Occipital lobe (tissue), 3 donors: ENCODE measurements at places on chromosomes 12 and 14. TPM values are rescaled to one million over a fixed set of nuclear protein-coding genes. Genes with fewer than 3 reads are reported as not detected.
A peak's percentile ranks its signal among the peaks of the same experiment; 100 is the strongest.

DNA sequence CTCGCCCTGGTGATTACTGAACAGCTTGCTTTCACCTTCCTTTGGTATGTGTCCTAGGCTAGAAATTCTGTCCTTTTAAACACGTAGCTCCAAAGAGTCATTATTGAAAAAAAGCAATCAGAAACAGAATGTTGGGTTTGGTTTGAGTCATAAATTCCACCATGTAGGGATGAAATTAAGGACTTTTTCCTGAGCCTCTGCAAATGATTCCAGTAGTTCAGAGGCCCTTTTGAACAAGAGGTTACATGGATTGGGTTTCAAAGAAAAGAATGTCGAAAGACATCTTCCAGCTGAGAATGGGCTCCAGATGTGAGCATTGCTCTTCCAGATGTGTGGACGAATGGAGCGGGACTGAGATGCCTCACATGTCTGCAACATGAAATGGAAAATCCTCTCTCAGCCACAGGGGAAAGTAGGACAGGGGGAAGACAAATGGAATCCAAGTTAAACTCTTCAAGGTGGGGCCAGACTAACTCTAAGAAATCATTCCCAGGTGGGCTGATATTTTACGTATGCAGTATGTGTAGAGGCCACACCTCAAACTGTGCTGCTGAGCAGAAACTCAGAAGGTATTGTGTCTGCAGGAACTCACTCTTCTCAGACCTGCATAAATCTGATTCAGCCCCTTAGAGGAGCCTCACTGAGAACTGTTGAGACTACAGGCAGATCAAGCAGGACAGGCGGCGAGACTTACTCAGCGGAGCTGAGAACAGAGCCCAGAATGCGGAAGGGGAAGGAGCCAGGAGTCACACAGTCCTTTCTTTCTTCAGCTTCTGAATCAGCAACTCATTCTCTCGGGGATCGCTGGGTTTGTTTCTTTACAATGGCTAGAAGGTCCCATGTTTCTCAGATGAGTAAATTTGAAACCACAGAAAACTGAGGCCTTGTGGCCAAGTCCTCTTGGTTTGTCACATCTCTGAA, 23.3 kb upstream of the EMP1 start:
- peak; percentile 25 for DNase-seq

GRCh38 chr14:80325688-80326087, 114.4 kb upstream of the DIO2 start:
- no peak for DNase-seq

DNA sequence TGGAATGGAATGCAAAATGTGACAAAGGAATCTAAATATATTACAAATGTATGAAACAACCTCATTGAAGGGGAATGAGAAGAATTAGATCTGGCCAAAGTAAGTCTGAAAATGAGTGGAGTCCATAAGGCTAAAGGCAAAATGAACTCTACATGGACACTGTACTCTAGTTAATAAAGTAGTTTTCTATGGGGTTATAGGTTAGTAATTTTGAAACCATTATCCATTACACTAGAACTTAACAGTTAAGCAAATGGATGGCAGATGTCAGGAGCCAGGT, 222.1 kb downstream of the NUAK1 start:
- no peak for DNase-seq

GRCh38 chr12:66196806-66197205, 7.8 kb downstream of the IRAK3 start:
- DNase-seq, result no peak

- DNase-seq, result no peak
Measured at GRCh38 chr14:74843653-74844052, 32.3 kb downstream of the PROX2 start.

DNA sequence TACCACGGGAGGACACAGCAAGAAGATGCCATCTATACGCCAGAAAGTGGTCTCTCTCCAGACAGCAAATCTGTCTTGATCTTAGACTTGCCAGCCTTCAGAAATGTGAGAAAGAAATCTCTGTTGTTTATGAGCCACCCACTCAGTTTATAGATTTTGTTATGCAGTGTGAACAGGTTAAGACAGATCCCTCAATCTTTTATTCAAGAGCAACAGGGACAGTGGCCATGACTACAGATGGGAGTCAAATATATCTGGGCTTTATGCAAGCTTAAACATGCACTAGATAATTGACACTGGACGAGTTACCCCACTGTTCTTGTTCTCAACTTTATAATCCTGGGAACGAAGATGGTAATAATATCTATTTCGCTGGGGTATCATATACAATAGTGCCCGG, 288.7 kb downstream of the RPAP3 start:
- no peak for DNase-seq

DNA sequence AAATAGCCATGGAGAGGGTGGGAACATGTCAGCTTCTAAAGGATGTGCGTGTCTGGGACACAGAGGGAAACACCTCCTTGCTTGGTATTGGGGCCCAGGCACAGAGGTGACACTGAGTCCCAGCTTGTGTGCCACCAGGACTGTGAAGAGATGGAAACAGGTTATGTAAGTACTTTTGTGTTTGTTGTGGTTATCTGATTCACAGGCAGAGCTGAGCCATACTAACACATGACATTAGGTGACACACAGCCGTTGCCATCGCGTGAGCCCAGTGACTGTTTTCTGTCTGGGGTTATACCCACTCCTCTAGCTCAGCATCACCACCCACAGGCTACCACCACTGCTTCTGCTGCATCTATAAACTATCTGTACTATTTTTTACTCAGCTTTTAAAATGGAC, 12.1 kb upstream of the FLVCR2 start:
- DNase-seq, result no peak

GRCh38 chr12:69708649-69709048, 9.5 kb upstream of the BEST3 start:
- DNase-seq, result no peak

- DNase-seq, result peak; percentile 19
Measured at GRCh38 chr12:25458047-25458552, 95.0 kb downstream of the LMNTD1 start.

GRCh38 chr14:29310757-29311156, 544.2 kb downstream of the FOXG1 start:
- DNase-seq, result no peak

DNA sequence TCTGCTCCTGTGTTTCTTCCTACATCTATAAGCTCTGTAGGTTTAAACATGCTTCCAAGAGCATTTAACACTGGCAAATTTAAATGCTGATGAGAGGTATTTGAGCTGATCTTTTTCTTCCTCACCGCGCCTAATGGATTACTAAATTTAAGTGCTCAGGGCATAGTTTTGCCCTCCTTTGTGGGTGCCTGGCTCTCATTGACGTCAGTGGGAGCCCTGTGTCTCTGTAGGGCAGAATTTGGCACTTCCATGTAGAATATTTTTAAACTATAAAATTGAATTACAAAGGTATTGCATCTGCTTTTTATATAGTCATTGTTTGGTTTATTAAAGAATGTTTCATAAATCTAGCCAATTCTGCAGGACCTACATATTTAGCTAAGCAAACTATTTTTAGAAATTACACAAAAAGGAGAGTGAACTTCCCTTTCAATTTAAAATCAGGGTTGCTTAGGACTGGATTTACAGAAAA, 444.8 kb downstream of the AEBP2 start:
- DNase-seq, result no peak

The PRICKLE1 gene
- total RNA-seq, result 8.7 TPM

The CLEC9A gene
- total RNA-seq, result not detected

The CPM gene
- total RNA-seq, result 1.7 TPM

The LALBA gene
- total RNA-seq, result 0.47 TPM
